Activated CD4-positive, alpha-beta T cell treated with anti-CD3 and anti-CD28 coated beads, Interleukin-2, amount 50 U/mL, for 24 hours (primary cell): ENCODE measurements at places on chromosomes 2 and 18.

DNA sequence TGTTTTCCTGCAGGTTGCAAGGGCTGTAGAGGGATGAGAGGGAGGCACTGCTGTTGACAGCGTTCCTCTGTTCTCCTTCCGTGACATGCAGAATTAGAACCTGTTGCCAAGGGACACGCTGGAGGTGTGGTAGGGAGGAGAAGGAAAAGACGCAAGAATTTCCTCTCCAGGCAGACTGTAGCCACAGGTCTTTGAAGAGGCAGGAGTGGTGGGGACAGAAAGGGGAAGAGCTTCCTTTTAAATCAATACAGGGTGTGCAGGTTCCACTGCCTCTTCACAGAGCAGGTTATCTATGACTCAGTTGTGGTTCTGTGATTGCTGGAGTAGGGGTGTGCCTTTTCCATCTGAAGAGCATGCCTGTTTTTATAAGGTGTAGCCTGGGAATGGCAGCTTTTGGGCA is 133.0 kb downstream of the WDSUB1 start:
- DNase-seq = no peak

- no peak for DNase-seq
Observed at GRCh38 chr2:182381225-182381624, 45.6 kb downstream of the PDE1A start.

DNA sequence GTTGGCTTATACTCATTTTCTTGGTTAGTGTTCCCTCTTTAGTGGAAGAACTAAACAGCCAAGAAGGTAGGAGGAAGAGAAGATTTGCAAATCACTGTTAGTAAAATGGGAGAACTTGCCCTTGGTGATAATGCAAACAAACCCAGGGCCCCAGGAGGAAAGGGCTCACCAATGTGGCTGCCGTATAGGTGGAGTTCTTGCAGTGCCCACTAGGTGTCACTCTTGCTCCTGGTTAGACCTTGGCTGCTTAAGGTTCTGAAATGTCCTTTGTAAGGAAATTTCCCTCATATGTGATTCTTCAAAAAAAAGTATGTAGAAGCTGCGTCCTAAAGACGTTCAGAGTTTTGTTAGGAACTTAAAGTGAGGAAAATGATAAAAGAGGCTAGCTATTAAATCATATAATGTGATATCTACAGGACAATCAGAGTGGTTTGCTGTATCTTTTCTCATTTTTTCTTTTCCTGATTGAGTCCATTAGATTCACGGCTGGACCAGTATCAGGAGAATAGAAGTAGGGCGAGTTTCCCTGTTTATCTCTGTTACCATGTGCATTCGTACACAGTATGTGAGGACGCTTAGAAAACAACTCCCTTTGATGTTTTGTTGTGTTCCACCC is 48.6 kb downstream of the RPIA start:
- peak; percentile 63 for DNase-seq

- no peak for DNase-seq
Observed at GRCh38 chr2:234535464-234535863, 38.6 kb upstream of the ARL4C start.

GRCh38 chr2:9634133-9634532 is 3.3 kb upstream of the YWHAQ start:
- DNase-seq = no peak

DNA sequence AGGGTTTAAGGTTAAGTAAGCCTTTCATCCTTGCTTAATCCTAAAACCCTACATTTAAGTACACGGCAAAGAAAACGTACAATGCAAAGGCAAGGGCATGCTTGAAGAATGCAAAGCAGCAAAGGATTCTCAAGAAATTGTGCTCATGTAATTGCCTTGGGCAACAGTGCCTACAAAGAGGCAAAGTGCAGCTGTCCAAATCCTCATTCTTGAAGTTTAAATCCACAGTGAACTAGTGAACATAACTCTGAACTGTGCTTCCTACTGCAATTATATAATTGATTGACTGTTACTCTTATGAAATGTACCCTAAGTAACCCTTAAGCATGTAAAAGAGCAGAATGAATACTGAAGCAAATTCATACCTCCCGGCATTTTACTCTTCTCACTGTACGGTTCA is 85.4 kb downstream of the MAP3K20 start:
- no peak for DNase-seq

DNA sequence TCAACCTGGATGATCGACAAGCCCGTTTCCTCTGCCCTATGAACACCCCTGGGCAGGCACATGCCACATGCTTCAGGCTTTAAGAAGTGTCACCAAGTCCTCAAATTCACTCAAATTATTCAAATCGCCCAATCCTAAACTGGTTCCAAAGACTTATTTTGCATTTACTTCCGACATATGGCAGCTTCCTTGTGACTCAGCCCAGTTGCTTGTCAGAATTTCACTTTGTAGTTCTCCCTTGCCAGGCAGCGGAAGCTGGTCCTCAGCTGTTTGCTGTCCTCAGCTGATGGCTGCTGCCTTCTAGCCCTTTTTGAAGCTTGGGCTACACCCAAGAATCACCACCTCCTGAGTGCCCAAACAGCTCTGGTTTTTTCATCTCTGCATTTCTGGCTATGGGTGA is 105.4 kb upstream of the LMAN1 start:
- DNase-seq = no peak

DNA sequence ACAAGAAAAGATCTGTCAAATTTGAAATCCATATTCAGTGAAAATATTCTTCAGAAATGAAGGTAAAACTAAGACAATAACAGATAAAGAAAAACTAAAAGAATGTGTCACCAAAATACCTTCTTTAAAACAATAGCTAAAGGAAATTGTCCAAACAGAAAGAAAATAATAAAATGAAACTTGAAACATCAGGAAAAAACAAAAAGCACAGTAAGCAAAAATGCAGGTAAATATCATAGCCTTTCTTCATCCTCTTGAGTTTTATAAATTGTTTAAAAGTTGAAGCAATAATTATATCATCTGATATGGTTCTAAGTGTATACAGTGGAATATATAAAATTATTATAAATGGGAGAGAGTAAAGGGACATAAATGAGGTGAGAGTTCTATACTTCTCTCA is 103.8 kb upstream of the PDE1A start:
- no peak for DNase-seq

DNA sequence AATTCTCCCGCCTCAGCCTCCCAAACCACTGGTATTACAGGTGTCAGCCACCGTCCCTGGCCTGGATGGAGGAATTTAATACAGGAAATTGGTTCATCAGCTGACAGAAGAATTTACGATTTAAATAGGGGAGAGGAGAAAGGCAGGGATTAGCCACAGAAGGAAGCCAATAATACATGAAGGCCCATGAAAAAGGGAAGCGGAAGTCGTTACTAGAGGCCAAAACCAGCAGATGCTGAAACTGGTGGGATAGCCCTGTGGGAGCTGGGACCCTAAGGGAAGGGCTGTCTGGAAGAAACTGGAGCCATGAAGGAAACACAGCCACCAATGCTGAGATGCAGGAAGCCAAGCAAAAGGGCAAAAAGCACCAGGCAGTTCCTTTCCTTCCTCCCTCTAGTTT is 163.7 kb upstream of the RMP24 start:
- DNase-seq = no peak

- DNase-seq = no peak
Observed at GRCh38 chr2:137870682-137871081, 93.6 kb upstream of the HNMT start.

GRCh38 chr2:83196225-83196624 is 1262.9 kb downstream of the SUCLG1 start:
- DNase-seq = no peak

- no peak for DNase-seq
Observed at GRCh38 chr2:189337656-189338055, 103.6 kb upstream of the WDR75 start.

- DNase-seq = no peak
Observed at GRCh38 chr2:88254437-88255091, 84.4 kb downstream of the THNSL2 start.

DNA sequence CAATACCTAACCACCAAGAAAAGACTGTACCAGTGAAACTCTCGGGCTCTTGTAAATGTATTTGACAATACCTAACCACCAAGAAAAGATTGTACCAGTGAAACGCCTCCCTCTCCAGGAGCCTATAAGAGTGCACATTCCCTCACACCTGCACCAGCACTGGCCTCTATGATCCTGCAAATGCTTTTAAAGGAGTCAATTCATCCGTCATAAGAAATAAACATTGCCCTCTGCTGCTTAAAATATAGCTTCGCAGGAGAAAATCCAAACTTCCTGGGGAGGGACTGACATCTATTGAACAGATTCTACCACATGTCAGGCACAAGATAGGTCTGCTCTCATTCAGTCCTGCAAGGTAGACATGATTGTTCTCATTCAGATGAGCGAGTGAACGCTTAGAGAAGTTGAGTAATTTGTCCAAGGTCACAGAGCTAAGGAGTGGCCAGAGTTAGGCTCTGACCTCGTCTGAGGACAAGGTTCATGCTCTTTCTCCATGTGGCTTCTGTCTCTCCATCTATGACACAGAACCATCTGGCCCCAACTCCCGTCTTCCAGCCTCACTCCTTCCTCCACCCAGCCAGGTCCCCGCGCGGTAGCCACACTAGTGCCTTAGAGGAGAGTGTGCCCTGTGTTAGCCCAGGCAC is 38.7 kb downstream of the MCFD2 start:
- no peak for DNase-seq

DNA sequence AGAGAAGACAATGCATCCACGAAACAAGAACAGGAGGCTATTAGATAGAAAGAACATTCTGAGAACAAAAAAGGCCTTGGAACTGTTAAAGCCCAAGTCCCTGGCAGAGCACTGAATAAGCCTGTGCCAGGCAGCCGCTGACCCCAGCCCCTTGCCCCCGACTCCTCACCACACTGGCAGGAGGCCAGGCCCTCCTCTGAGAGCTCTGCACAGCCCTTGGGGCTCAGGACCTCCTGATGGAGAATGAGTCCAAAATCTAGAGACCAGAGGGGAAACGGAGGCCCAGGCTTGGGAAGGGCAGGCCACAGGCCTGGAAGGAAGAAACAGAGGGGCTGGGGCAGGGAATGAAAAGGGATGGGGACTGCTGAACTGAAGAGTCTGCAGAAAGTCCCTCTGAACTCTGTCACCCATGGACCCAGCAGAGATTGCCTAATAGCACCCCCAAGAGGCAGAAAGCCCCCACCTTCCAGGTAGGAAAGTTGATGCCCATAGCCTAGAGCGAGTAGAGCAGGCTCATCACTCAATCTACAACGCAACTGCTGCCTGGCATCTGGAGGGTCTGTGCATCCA is 18.3 kb upstream of the TNS1 start:
- DNase-seq = no peak

DNA sequence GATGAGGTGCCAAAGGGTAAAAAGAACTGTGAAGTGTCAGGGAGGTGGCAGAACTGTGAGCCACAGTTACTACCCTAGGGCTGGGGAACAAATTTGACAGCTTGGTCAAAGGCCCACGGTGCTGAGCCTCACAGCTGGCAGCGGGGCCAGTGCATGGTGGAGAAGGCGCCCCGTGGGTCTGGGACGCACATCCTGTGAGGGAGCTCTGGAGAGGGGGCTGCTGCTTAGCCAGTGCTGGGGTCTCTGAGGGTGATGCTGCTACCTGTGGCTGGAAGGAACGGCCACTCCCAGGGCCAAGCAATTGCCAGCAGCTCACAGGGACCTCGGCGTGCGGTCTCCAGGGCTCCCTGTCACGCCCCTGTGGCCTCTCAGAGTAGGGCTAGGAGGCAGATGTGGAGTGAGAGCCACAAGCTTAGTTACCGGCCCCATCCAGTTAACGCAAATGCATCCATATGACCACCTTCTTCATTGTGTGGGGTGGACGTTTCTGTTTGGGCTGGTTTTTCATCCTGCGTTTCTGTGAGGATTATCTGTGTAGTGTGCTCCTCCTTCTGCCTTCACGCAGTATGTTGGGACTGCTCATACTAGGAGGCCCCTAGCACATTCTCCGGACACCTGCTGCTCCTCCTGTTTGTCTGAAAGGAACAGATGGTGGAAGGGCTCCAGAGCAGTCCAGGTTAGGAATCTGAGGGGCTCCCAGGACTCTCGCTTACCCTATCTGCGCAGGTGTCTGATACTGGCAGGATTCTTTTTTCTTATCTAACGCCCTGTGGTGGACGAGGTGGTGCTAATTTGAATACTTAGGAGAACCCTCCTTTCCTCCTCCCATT is 26.0 kb downstream of the STK25 start:
- DNase-seq = no peak

- no peak for DNase-seq
Observed at GRCh38 chr2:218130822-218131221, 5.0 kb downstream of the CXCR2 start.

- DNase-seq = no peak
Observed at GRCh38 chr2:128421861-128422311, 103.2 kb upstream of the HS6ST1 start.

DNA sequence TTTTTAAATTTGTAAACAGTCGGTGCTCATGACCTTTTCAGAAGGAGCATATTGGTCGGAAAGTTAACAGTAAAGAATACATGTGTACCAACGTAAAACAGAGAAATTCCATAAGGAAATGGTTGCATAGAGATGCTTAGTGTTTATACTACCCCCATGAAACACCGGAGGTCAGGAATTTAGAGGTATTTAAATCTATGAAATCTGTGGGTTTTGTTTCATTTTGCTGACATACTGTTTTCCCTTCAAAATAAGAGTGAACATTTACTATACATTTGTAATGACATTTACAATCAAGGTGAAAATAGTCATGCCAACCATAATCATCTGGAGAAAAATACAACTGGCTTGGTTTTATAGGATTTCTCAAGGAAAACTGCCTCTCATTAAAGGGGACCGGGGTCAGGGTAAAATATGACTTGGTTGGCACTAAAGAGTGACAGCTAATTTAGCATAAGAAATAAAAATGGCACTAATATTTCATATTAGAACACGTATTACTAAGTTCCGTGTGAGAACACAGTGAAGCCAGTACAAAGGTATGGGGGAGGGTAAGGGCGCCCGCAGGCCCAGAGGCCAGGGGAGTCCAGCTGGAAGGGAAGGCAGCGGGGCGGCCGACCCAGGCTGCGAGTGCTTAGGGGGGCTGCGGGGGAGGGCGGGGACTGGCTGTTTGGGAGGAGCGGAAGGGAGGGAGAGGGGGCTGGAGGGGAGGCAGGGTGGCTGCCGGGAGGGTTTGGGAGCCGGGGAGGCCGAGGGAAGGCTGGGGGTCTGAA is 1.1 kb upstream of the RNU4ATAC start:
- no peak for DNase-seq

DNA sequence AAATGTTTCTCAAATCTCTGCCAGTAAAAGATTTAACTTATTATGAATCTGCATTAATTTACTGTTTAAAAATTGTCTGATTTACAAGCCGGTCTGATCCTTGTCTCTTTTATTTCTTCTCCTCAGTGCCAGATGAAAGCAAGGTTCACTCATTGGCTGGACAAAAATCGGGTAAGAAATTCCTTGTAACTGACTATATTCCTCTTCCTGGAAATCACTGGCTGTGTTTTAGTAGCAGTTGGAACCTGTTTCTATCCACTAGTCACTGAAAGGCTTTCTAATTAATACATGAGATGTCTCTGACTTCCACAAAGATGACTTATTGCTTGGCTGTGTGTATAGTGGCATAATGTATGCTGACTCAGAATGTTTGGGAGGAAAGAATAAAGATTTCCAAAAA is 436.6 kb upstream of the NRP2 start:
- no peak for DNase-seq

GRCh38 chr2:40062381-40062780 is 283.3 kb upstream of the THUMPD2 start:
- DNase-seq = no peak
